ENCODE measurements at places on chromosomes 13 and 19. TPM values are rescaled to one million over a fixed set of nuclear protein-coding genes. Genes with fewer than 3 reads are reported as not detected.

The GPR12 gene
- not detected for total RNA-seq

The ADGRE1 gene
- 9.1 TPM for total RNA-seq

DNA sequence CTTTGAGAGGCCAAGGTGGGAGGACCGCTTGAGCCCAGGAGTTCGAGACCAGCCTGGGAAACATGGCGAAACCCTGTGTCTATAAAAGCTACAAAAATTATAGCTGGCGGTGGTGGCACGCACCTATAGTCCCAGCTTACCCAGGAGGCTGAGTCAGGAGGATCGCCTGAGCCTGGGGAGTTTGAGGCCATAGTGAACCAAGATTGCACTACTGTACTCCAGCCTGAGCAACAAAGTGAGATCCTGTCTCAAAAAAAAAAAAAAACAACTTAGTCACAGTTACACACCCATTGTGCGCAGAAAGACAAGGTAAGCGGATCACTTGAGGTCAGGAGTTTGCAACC is 728 bp upstream of the DENND1C start:
- no peak for DNase-seq

DNA sequence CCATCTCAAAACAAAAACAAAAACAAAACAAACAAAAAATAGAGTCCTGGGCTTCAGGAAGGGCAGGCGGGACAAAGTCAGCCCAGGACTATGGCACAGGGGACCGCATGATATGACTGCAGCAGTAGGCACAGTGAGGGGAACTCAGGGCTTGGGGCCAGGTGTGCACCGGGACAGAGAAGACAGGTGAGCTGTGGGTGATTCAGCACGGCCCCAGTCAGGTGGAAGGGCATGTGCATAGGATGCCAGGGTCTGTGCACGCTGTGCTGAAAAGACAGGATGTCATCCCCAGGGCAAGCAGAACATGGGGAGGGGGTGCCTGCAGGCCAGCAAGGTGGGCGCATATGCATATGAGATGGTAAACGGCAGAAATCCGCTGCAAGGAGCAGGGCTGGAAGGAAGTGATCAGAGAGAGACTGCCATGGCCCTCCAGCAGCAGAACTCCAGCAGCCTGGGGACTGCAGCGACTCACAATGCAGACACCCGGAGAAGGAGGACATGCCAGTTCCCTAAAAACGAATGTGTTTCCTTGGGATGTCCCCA is 15.0 kb downstream of the EPS15L1 start:
- no peak for DNase-seq

DNA sequence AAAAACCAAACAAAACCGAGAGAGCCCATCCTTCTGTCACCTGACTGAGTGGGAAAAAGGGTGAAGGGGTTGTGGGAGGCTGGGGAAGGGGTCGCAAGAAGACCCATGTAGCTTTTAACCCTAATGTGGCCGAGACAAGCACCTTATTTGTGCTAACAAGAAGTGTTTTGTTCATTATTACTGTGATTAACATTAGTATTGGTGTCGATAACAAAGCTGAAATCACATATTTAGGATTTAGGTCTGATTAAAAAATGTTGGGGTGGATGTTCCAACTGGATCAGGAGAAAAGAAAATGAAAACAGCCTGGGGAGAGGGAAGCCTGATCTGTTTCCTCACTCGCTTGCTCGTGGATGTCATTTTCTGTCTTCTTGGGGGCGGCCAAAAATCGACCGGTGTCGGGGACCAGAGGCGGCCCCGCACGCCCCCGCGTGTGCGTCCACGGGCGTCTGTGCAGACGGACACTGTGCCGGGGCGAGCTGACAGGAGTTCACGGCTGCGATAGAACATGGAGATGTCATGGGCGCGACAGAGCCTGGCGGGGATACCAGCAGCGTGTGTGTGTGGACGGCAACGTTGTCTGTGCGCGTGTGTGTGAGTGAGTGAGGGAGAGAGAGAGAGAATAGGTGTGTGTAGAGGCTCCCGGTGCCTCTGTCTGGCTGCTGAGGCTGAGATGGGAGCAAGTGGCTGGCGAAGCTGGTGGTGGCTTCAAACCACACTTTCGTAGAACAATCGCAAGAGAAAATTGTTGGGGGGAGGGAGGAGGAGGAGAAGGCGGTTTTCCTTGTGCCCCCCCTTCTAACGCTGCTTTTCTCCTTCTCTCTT is 29.1 kb downstream of the NFIX start:
- no peak for DNase-seq

GRCh38 chr19:18660939-18661670 is 22.4 kb upstream of the CRTC1 start:
- DNase-seq = no peak

DNA sequence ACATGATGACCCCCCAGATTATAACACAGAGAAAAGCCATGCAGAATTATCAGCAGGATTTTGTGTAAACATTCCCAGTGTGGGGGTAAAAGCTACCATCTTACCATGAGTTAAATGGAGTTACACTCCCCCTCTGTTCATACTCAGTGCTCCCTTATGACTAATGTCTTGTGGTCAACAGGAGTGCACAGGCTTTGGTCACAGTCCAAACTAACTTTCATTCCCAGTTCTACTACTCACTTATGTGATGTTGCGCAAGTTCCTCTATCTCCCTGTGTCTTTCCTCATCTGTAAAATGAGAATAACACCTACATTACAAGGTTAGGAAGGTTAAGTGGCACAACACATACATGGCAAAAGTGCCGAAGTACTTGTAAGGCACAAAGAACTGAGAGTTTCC is 277.9 kb downstream of the RBM26 start:
- no peak for DNase-seq

DNA sequence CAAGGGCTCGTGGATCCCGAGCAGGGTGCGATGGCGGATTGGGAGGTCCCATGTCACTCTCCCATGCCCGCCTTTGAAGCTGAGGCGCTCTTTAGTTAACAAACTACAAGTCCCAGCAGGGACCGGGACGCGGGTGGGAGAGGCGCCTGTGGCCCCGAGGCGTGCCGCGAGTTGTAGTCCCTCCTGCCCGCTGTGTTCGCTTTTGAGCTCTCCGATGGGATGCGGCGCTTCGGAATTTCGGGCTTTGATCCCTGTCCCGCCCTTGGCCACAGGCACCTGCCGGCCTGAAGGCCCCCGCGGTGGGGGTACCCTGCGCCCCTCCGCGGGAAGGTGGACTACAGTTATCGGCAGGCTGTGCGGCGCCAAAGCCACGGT is 11.0 kb downstream of the CYTH2 start:
- DNase-seq = peak; percentile 49

The SERTAD1 gene
- total RNA-seq = 13.5 TPM

DNA sequence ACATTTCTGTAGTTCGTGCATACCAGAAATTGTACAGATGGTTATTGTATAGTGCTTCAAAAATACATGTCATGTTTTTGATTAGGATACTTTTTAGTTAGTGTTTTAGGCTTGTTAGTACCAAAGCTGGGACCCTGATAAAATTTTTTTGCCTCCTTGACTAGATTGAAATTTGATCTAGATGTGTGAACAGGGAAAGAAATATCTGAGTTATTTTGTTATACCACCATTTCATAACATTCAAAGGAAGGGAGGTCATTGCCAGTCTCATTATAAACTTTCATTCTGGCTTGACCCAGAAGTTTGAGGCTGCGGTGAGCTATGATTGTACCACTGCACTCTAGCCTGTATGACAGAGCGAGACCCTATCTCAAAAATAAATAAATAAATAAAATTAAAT is 9.0 kb downstream of the LMO7 start:
- no peak for DNase-seq

DNA sequence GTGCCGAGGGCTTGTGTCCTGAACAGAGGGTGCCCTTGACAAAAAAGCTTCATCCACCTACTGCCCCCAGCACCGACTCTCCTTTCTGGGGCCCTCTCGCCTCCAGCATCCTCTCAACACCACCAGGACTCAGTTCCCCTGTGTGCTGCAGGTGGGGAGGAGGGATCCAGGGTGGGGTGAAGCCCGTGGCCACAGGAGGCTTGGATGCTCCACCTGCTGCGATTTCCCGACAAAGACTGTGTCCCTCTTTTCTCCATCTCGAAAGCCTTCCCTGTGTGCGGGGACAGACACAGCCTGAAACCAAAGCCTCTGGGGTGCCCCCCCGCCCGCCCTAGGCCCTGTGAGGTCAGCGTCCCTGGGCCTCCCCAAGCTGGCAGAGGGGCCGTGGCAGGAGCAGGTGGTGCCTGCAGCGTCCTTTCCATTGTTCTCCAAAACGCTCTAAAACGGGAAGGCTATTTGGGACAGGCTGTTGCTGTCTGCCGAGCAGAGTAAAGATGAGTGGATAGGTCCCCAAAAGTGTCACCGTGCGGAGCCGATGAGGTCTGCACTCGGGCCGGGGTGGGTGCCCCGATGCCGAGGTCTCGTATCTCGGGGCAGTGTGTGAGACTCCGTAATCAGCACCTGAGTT is 185.7 kb downstream of the PTPRS start:
- DNase-seq = no peak

GRCh38 chr19:51101171-51101865 is 6.9 kb downstream of the CTU1 start:
- DNase-seq = no peak

- no peak for DNase-seq
These were observed 435.7 kb downstream of the EFNB2 start for GRCh38 chr13:106099765-106100164.

The LMTK3 gene
- 5.3 TPM for total RNA-seq

DNA sequence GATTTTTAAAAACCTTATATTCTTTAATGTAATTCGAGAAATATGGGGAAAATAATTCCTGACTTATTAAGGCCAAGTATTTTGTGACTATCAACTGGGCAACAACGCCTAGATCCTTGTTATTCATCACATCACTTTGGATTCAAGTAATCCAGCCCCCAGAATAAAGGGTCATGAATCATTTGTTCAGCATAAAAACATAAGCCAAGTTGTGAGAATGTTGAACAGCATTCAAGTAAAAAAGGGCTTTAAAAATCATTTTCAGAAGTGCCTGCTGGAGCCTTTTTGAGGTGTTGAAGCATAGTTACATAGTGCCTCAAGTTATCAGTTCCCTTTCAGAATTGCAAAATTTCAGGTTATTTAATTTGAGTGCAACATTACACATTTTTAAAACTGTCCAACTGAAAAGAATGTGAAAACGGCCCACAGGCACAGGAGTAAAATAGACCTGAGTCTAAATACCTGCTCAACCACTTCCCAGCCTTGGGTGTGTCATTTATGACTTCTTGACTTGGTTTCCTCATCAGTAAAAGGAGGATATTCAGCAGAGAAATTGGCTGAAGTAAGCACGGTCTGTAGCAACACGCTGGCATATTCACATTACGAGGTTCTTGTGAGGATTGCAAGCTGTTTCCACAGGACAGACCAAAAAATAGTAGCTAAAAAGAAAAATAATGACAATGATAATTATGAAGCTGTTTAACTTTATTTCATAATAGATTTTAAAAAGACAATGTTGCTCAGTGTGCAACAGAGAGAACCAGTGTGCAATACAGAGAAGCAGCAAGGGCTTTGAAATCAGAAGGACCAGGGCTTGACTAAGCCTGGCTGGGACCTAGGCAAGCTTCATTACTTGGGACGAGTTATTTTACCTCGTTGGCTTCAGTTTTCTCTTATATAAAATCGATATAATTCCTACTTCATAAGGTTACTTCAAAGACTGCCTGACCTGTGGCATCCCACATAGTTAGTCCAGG is 56.6 kb downstream of the MBNL2 start:
- DNase-seq = no peak

DNA sequence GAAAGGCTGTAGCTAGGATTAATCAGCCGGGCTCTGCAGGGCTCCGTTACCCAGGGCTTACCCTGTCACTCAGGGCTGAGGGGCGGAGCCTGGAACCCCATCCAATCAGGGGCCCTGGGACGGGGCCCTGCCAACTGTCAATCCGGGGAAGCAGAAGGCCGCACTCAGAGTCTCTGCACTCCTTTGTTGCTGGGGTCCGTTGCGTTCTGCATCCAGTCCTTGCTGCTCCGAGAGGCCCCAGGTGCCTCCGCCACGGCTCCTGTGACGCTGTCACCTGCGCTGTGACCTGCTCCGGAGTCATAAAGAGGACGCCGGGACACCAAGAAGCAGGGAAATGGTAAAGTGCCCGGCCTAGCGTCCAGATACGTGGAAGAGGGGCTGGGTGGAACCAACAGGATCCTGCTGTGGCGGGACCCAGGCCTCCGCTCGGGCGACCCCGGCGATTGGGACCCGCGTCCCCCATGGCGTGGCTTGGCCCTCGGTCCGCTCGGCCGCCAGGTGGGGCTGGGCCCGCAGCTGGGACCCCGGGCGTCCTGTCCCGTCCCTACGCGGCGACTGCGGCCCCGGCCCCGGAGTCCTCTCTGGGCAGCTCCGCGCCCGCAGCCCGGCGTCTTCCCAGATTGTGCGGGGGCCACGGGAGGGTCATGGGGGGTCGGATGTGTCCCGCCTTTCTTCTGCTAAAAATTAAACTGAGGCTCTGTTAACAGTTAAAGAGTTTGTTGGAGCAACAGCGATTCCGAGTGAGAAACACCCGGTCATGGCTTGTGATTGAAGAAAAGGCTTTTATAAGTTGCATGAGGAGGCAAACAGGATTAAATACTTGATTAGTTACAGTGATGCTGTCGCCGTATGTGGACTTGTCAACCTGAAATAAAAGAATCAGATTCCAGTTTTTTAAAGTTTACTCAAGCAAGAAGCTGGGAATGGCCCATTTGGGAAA is at the start of gene ZNF491:
Gene ZNF491 (plus strand): TSS at position 133 of the 940 bp plus-strand sequence. CDS start 7,431 bp downstream, outside the sequence.
- peak; percentile 83 for DNase-seq

The IGSF23 gene
- not detected for total RNA-seq

The ICAM1 gene
- 47.2 TPM for total RNA-seq

The FAM216B gene
- total RNA-seq = not detected

DNA sequence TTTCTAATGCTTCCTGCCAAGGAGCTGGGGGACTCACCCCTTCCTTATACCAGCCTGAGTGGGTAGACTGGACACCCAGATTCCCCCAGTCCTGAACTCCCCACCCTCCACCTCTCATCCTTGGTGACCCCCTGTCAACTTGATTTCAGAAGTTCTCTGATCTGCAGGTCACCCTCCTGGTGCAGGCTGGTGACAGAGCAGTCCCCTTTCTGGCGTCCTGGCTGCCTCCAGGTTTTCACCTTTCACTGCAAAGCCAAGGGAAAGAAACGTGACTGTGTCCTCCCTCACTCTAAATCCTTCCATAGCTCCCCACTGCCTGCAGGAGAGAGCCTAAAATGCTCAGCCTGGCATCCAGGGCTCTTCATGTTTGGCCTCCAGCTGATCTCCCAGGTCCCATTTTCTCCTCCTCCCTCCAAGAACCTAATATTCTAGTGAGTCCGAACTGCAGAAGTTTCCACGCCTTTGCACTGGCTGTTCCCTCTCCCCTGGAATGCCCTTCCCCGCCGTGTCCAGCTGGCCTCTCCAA is 4.1 kb upstream of the MATK start:
- no peak for DNase-seq

DNA sequence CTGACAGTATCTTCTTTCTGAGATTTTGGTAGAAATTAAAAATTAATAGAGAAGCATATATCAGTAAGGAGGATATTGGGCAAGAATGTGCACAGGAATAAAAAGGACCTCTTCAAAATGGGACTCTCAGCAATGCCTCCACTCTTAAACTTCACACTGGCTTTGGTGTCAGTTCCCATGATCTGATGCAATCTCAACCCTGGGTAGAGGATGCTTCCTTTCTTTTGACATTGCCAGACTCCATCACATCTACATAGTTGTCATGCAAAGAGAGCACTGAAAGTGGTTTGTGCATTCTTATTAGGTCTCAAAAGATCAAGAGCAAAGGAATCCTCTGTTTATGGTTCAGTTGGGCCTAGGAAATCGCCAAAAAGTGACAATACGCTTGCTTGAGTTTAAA is 26.3 kb downstream of the STARD13 start:
- no peak for DNase-seq

All from naive thymus-derived CD4-positive, alpha-beta T cell (primary cell).